Testis (tissue), 5 donors: ENCODE measurements at places on chromosomes 1 and 21. TPM values are rescaled to one million over a fixed set of nuclear protein-coding genes. Genes with fewer than 3 reads are reported as not detected.

- H3K4me3 ChIP-seq, result no peak overlapping the region
- H3K27me3 ChIP-seq, result no peaks in the 10 kb centered on the region
- H3K27ac ChIP-seq, result no peak overlapping the region
- no peak for DNase-seq
These were observed 45.8 kb downstream of the DNAJC6 start for GRCh38 chr1:65355031-65355712.

- H3K27ac ChIP-seq, result no peak overlapping the region
- H3K4me3 ChIP-seq, result no peak overlapping the region
- H3K27me3 ChIP-seq, result no peaks in the 10 kb centered on the region
- no peak for DNase-seq
- no peaks in the 10 kb centered on the region for H3K36me3 ChIP-seq
These were observed 51.8 kb downstream of the ST6GALNAC5 start for GRCh38 chr1:76919085-76919484.

- no peak overlapping the region for H3K4me3 ChIP-seq
- DNase-seq, result peak; percentile 76
- H3K36me3 ChIP-seq, result no peaks in the 10 kb centered on the region
- H3K27me3 ChIP-seq, result no peaks in the 10 kb centered on the region
- H3K4me1 ChIP-seq, result no peaks in the 10 kb centered on the region
These were observed 2.2 kb upstream of the ARHGAP30 start for GRCh38 chr1:161071886-161072371.

GRCh38 chr1:12426030-12426429, 192.0 kb downstream of the DHRS3 start:
- no peaks in the 10 kb centered on the region for H3K36me3 ChIP-seq
- no peak overlapping the region for H3K4me3 ChIP-seq
- no peak overlapping the region for H3K27ac ChIP-seq
- no peaks in the 10 kb centered on the region for H3K27me3 ChIP-seq

- no peak overlapping the region for H3K4me3 ChIP-seq
- H3K27me3 ChIP-seq, result no peaks in the 10 kb centered on the region
- no peak for DNase-seq
- H3K36me3 ChIP-seq, result no peaks in the 10 kb centered on the region
- no peaks in the 10 kb centered on the region for H3K4me1 ChIP-seq
- no peak overlapping the region for H3K27ac ChIP-seq
These were observed 26.7 kb downstream of the ATG4C start for GRCh38 chr1:62810420-62811274.

DNA sequence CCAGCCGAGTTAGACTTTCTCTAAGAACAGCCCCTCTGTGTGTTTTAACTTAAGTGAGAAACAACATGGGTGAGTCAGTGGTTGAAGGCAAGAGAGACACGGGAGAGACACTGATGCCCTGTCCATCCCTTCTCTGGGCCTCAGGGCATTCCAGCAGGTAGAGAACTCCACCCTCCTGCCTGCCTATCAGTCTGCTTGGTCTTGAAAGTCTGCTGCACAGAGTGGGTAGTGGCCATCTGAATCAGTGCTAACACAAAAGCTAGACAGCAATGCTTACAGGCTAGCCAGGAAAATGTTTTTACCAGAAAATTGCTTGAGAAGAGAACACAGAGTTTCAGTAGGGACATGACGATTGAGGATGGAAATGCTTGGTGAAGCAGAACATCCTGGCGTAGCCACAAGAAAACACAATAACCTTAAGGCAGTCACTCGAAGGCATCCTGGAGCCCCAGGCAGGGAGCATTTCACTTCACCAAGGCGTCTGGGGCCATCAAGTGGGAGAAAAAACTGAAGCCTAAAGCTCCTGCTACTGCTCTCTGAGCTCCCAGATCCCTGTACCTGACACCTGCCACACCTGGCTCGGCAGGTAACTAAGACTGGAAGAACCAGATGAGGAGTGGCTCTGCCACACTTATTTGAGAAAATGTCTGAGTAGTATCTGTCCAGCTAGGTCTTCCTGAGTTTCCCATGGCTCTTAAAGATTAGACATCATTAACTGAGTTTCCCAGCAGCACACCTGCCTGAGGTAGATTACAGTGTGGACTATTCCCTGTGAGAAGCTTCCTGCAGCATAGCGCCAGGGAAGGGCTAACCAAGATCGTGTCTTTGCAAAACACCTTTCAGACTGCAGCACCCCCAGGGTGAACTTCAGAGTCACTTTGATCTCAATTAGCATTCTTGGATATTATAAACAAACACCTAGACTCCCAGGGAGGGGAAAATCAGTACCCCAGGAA, 18.1 kb upstream of the LBR start:
- no peak overlapping the region for H3K4me3 ChIP-seq
- peak overlapping the region; percentile 85 for H3K27ac ChIP-seq
- no peak for DNase-seq
- H3K4me1 ChIP-seq, result peaks cover 41% of the 10 kb centered on the region
- H3K36me3 ChIP-seq, result no peaks in the 10 kb centered on the region

GRCh38 chr1:172145656-172146055, 274.8 kb upstream of the C1orf105 start:
- no peaks in the 10 kb centered on the region for H3K36me3 ChIP-seq
- H3K27me3 ChIP-seq, result no peaks in the 10 kb centered on the region
- H3K27ac ChIP-seq, result peak overlapping the region; percentile 86
- H3K4me3 ChIP-seq, result peak overlapping the region; percentile 65

DNA sequence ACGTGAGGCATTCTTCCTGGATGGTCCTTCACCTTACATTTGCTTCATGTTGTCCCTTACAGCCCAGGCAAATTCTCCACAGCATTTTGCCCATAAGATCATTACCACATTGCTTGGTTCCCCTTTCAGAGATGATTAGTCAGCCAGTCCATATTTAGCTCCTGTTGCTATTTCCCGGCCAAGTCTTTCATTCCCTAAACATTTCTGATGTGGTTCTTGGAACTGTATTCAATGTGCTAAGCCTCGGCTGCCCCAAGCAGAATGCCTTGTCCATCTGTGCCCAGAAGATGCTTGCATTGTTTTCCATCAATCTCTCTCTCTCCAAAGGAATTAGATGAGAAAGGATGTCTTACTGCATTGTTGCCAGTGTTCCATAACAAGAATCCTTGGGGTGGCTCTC, 420.9 kb upstream of the CAMK1G start:
- H3K36me3 ChIP-seq, result no peaks in the 10 kb centered on the region
- DNase-seq, result no peak
- no peaks in the 10 kb centered on the region for H3K4me1 ChIP-seq
- no peak overlapping the region for H3K4me3 ChIP-seq

DNA sequence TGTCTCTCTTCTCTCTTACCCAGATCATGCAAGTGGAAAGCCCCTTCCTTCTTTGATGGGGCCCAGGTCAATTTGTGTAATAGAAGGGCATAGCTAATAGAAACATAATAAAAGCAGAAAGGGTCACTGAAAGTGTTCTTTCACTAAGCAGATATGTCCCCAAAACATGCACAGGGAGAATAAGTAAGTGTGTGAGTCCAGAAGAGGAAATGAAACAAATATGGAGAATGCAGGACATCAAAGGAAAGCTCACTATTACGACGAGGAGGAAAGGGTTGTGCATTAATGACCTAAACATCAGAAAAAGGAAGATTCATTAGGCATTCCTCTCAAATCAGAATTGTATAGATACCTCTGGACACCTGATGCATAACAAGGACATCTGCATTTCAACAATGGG, 81.4 kb upstream of the SMYD2 start:
- H3K27me3 ChIP-seq, result no peaks in the 10 kb centered on the region
- no peaks in the 10 kb centered on the region for H3K36me3 ChIP-seq
- no peak overlapping the region for H3K4me3 ChIP-seq
- no peak overlapping the region for H3K27ac ChIP-seq
- no peaks in the 10 kb centered on the region for H3K4me1 ChIP-seq
- no peak for DNase-seq

GRCh38 chr1:220300442-220301121, 28.3 kb upstream of the RAB3GAP2 start:
- no peaks in the 10 kb centered on the region for H3K27me3 ChIP-seq
- H3K27ac ChIP-seq, result peak overlapping the region; percentile 48
- peak; percentile 88 for DNase-seq
- H3K4me1 ChIP-seq, result peaks cover 3% of the 10 kb centered on the region

GRCh38 chr1:184943998-184944397, 30.3 kb downstream of the NIBAN1 start:
- H3K27me3 ChIP-seq, result no peaks in the 10 kb centered on the region
- DNase-seq, result no peak
- H3K27ac ChIP-seq, result no peak overlapping the region
- H3K4me1 ChIP-seq, result no peaks in the 10 kb centered on the region
- H3K36me3 ChIP-seq, result no peaks in the 10 kb centered on the region
- no peak overlapping the region for H3K4me3 ChIP-seq

DNA sequence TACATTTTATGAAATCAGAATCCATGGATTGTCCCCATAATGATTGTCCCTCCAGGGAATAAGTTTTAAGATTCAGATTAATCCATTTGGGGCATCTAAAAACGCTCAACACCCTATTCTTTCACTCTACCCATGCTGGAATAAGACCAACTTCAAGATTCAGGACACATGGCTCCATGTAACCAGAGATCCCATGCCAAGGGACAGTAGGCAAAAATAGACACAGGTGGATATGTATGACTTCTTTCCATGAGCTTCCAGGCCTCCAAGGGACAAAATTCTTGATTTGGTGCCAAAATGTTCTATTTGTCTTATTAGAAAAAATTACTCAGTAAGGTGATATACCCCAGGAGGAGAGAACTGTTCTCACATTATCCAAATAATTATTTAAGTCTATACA, 178.8 kb downstream of the NRIP1 start:
- no peak overlapping the region for H3K4me3 ChIP-seq
- H3K27ac ChIP-seq, result no peak overlapping the region
- no peaks in the 10 kb centered on the region for H3K27me3 ChIP-seq
- H3K4me1 ChIP-seq, result no peaks in the 10 kb centered on the region
- H3K36me3 ChIP-seq, result no peaks in the 10 kb centered on the region
- DNase-seq, result no peak

DNA sequence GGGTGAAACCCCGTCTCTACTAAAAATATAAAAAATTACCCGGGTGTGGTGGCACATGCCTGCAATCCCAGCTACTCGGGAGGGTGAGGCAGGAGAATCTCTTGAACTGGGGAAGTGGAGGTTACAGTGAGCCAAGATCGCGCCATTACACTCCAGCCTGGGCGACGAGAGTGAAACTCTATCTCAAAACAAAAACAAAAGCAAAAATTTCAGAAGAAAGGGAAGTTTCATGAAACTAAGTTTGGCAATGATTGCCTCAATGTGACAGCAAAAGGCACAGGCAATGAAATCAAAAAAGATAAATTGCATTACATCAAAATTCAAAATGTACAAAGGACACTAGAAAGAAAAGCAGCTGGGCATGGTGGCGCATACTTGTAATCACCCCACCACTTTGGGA, 40.1 kb downstream of the BTF3L4 start:
- DNase-seq, result no peak
- no peaks in the 10 kb centered on the region for H3K4me1 ChIP-seq
- H3K36me3 ChIP-seq, result no peaks in the 10 kb centered on the region
- H3K27ac ChIP-seq, result no peak overlapping the region

DNA sequence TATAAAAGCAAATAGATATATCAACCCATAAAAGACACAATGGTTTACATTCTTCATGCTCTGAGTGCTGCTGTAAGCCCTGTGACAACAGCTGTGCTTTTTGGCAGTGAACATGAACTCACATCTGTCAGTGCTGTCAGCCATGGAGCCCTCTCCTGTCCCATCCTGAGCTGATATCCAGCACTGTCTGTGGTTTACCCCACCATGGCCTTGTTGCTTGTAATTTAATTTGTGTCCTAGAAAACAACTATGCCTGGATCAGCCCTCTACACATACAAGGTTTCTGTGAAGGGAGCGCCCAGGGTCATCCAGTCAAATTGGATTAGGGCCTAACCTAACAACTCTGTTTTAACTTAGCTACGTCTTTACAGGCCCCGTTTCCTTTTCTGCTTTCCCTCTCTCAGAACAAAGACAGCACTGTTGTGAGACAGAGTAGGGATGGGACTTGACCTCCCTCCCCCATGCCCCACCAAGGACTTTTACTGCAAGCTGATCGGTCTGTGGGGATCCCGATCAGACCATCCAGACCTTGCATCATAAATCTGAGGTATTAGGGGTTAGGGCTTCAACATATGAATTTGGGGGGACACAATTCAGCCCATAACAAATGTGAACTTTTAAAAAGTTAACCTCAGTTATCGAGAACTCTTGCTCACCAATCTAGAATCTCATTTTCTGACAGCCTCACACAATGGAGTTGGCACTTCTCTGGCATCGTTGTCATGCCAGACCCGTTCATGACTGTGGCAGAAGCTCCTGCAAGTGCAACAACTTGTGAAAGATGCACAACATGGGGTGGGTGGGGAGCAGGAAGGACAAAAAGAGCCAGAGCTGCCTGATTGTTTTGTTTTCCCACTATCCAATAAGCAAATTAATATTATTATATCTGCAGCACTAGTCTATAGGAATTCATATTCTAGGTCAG, 16.4 kb upstream of the SLC44A3 start:
- peak; percentile 59 for DNase-seq
- peaks cover 58% of the 10 kb centered on the region for H3K4me1 ChIP-seq
- H3K36me3 ChIP-seq, result no peaks in the 10 kb centered on the region
- H3K27ac ChIP-seq, result peak overlapping the region; percentile 79

DNA sequence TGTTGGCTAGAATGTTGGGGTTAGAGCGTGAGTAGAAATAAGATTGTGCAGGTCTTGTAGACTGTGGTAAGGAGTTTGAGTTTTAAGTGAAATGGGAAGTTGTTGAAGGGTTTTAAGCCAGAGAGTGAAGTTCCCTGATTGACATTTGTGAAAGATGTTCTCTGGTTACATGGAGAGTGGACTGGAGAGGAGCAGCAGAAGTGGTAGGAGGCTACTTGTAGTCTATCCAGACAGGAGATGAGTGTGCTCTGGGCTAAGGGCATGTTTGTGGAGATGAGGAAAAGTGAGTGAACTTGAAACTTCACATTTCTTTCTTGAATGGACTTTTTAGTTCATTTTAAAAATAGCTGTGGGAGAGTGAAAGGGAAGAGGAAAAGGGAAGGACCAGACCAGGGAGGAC, 37.0 kb downstream of the F3 start:
- DNase-seq, result no peak
- no peaks in the 10 kb centered on the region for H3K4me1 ChIP-seq
- no peaks in the 10 kb centered on the region for H3K36me3 ChIP-seq
- H3K27ac ChIP-seq, result no peak overlapping the region
- no peaks in the 10 kb centered on the region for H3K27me3 ChIP-seq

NID1 gene
- 36.1 TPM for total RNA-seq

PGBD5 gene
- total RNA-seq, result 14.3 TPM

PRKAA2 gene
- 5.3 TPM for total RNA-seq

UBQLN4 gene
- 42.7 TPM for total RNA-seq

CCDC190 gene
- 0.19 TPM for total RNA-seq

PHLDA3 gene
- 22.7 TPM for total RNA-seq

RIPPLY3 gene
- 0.31 TPM for total RNA-seq

UHMK1 gene
- total RNA-seq, result 35.8 TPM

DAB1 gene
- 1.2 TPM for total RNA-seq

FCRLB gene
- total RNA-seq, result 0.68 TPM
